ENCODE measurements at places on chromosomes 11 and 22. TPM values are rescaled to one million over a fixed set of nuclear protein-coding genes. Genes with fewer than 3 reads are reported as not detected.
A peak's percentile ranks its signal among the peaks of the same experiment; 100 is the strongest.

GRCh38 chr22:33923660-33924246 lies 3.5 kb upstream of the LARGE1 start:
- DNase-seq = peak; percentile 28

GRCh38 chr11:3104051-3104714 lies 47.0 kb upstream of the CARS1 start:
- DNase-seq = no peak

- DNase-seq = no peak
Measured at GRCh38 chr11:6405052-6405667, 13.7 kb downstream of the APBB1 start.

DNA sequence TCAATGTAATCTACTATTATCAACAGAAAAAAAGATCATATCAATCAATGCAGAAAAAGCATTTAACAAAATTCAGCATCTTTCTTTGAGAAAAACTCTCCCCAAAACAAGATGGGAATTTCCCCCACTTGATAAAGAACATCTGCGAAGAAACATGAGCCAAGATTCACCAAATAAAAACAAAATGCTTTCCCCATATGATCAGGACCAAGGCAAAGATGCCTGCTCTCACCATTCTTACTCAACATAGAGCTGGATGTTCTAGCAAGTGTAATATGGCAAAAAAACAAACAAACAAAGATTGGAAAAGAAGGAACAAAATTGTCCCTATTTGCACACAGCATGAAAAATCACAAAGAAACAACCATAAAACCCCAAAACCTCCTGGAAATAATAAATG lies 23.4 kb downstream of the SHANK2 start:
- no peak for DNase-seq

The MMP12 gene
- polyA plus RNA-seq = not detected

Measured in endothelial cell of umbilical vein (primary cell).